ENCODE measurements at places on chromosomes 5 and 9. TPM values are rescaled to one million over a fixed set of nuclear protein-coding genes. Genes with fewer than 3 reads are reported as not detected.

DNA sequence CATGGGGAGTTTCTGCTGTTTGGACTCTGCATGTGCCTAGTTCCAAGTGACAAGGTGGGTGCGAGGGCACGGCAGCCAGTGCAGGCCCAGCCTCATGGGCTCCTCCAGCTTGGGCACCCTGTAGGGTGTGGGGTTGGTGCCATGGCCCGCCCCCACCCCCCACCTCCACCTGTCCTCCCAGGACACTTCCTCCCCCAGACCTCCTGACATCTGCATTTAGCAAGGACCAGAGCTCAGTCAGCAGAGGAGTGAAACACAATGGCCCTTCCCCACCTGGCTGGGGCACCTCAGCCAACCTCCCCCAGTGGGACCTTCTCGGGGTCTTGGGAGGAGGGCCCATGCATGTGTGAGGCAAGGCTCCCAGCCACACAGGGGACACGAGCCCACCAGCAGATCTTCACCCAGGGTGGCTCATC lies 1.9 kb upstream of the NKD2 start:
- DNase-seq, result no peak

DNA sequence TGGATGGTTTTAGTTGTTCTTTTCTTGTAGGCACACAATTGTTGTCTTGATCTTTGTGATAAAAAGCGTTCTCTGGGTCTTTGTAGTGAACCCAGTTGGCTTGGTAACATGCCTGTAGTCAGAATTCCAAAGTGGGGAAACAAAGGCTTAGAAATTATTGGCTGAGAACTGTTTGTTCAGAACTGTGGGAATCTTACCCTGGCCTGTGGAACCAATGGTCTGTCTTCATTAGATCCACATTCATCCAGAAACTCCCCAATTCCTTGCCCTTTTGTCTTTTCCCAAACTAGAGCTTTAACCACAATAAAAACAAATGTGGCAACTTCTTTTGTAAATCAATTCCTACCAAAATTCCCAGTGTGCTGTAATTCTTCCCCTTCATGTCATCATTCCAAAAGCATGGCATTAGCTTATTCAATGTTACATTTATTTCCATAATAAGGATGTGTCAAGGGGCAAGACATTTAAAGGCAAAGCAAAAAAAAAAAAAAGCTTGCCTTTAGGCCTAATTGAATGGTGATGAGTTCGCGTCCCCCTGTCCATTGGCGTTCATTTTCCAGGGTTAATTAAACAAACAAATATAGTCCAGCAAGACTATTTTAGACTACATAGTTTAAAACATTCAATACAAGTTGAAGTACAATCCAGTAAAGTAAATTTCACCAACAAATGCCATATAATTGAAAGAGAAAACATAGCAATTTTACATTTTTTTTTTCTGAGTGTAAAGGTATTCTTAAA lies 249.8 kb upstream of the ZNF608 start:
- DNase-seq, result no peak

DNA sequence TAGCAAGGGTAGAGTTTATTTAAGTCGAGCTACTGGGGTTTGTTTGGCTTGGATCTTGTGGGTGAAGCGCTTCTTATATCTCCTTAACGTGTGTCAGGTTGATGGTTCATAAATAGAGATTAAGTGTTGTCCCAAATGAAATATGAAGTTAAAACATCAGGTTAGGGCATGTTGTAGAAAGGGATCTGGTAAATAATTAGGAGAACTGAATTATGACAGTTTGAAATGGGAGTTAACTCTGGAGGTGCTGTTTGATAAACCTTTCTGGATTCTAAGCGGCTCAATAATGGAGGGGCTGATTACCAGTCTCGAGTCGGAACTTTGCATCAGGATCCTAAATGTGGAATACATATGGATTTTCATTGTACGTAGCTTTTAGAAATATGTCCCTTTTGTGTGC lies 717.0 kb upstream of the WWC1 start:
- no peak for DNase-seq

DNA sequence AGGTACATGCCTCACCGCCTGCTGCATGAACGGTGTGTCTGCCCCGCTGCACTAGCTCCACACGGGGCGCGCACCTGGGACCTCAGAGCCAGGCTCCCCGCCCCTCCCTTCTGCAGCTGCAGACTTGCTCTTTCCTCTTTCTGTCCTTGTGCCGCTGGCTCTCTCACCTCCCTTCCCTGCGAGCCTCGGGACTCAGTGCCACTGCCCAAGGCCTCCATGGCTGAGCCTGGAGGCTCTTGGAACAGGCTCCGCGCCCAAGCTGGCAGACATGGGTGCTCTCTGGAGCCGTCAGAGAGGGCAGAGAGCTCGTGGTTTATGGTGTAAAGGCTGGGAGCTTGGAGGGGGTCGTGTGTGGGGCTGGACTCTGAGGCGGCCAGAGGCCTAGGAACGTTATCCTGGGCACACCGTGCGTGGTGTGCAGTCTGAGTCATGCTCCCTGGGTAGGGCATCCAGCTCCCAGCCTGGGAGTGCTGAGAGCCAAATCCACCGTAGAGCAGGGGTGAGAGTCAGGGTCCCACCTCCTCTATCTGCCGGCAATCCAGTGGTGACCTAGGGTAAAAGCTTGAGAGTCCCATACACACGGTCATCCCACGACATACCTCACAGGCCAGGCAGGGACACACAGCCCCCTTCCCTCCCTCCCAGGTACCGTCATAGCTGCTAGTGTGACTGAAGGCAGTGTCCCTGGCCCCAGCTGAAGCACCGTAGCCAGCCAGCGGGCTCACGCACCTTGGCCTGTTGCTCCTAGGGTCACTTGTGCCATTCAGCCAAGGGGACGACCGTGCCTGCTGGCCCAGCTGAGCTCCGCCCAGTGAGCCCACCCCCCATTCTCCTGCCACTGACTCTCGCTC lies 22.4 kb downstream of the GOLGA2 start:
- DNase-seq, result no peak

- DNase-seq, result no peak
Observed at GRCh38 chr5:111530298-111530740, 18.0 kb upstream of the STARD4 start.

DNA sequence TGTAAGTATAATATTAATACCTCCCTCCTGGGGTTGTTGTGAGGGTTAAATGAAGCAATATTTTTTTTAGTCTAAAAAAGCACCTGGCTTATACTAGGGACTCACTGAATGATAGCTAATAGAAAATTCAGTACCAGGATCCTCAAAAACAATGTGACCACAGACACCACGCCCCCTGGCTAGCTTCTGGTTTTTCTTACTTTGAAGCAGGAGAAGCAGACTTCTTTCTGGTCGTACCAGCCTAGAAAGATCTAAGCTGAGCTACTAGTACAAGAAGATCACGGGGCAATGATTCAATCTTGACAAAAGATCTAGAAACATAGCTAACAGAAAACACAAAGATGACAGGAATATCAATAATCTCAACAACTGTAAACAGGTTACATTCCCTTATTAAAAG lies 218.5 kb upstream of the SLC30A5 start:
- no peak for DNase-seq

DNA sequence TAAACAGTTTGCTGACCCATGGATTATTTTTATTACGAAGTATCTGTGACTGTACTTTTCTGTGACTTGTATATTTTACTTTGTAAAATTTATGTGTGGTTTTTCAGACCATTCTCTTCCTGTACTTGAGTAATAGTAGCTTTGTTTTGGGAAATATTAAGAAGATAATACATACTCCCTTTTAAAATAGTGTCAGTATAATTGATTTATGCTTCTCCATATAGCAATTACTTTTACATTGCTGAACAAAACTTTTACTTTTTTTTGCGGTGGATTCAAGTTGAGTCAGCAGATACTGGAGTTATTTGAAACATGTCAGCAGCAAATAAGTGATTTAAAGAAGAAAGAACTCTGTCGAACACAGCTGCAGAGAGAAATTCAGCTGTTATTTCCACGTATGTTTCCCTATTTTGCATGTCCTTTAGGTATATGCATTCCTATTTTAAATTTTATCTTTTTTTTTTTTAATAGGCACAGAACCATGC lies 28.4 kb downstream of the TENT2 start:
- DNase-seq, result no peak

GRCh38 chr5:137630216-137630971 lies 105.5 kb downstream of the KLHL3 start:
- no peak for DNase-seq

DNA sequence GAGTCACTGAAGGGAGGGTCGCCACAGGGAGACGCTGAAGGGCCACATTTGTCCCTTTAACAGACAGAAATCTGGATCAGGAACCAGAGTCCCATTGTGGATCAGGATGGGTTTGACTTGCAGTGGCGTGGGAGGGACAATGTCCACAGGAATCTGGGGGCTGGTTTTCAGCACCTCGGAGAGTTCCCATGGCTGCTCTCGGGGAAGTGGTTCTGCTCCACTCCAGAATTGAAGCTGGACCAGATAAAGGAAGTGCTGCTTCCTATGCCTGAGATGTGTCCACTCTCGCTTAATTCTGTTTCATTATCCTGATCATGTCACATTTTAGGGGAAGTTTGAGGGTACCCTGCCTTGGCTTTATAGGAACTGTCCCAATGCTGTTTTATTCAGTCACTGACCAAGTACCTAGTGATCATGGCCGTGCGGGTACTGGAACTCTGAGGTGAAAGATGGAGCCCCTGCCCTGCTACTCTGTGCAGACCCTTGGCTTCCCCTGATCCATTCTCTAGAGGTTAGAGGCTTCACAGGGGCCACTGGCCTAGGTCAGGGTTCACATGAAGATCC lies 28.7 kb downstream of the ENHO start:
- no peak for DNase-seq

DNA sequence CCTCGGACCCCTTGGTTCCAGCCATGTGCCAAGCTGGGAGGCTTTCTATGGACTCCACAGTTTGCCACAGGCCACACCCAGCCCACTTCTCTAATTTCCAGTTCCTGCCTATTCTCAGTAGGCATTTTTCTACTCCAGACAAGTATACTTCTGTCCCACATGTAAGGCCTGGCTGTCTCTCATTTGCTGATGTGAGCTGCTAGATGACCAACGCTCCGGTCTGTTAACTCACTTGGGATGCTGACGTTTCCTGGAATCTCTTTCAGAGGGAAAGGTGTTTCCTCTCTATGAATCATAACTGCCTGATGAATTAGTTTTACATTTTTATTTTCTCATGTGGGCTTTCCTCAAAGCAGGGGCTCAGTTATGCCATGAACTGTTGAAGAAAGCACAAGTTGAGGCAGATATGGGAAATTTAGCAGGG lies 36.3 kb downstream of the ERGIC1 start:
- no peak for DNase-seq

DNA sequence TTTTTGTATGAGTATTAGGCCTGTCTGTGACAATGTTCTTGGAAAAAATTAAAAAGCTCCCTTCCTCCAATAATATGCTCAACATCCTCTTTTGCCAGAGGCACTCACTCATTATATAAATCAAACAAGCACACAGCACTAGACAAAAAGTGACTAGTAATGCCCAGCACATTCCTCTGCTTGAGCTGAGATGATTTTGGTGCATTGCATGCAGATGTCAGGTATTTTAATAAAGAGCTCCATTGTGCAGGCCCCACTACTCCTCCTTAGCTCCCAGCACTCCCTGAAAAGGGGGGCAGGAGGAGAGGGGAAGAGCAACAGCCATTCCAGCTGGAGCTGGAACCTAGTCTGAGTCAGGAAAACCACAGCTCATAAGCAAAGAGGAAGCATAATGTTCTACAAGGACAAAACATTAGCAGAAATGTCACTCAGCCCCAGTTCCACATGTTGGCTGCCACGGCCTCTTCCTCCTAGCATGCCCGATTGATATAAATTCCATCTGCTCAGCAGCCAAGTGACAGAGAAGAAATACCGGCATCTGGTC lies 348.5 kb downstream of the BNC2 start:
- peak; percentile 91 for DNase-seq

GRCh38 chr5:65663804-65664521 lies 39.1 kb downstream of the SHLD3 start:
- no peak for DNase-seq

GRCh38 chr5:17891881-17892280 lies 257.6 kb downstream of the TAF11L14 start:
- DNase-seq, result no peak

DNA sequence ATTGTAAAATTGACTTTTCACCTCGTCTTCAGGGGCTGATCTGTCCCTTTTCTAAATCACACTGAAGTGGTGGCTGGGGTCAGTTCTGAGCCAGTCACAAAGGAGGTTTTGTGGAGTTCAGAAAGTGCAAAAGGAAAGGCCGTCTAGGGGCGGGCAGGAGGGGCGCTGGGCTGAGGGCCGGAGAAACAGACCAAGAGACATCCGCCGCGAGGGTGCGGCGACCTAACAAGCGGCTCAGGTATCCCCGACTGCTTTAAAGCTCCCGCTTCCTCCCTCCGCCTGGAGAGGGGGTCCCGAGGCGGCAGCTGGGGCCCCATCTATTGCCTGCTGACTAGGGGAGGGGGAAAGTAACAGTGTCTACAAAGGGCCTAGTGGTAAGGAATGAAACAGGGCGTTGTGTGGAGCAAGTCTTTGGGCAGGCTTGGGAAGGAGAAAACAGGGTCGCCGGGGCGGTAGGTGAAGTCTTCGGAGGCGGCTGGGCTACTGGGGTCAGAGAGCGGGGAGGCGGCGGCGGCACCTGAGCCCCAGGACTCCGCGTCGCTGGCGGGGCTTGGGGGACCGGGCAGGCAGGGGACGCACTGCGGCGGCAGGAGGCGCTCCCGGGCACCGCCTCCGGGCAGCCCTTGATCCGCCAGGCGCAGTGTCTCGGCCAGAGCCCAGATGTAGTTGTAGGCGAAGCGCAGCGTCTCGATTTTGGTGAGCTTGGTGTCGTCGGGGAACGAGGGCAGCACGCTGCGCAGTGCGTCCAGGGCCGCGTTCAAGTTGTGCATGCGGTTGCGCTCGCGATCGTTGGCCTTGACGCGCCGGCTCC lies 950 bp downstream of the NEUROG1 start:
- no peak for DNase-seq

GRCh38 chr5:180381428-180381827 lies 28.3 kb upstream of the GFPT2 start:
- no peak for DNase-seq

MAST4 gene
- 2.9 TPM for polyA plus RNA-seq

GABRA1 gene
- polyA plus RNA-seq, result not detected

KCNN2 gene
- polyA plus RNA-seq, result 5.1 TPM

ADGRV1 gene
- 0.15 TPM for polyA plus RNA-seq

CARD9 gene
- polyA plus RNA-seq, result 21.3 TPM

C5orf58 gene
- polyA plus RNA-seq, result not detected

DMRTA1 gene
- not detected for polyA plus RNA-seq

NEUROG1 gene
- polyA plus RNA-seq, result not detected
